ENCODE measurements at places on chromosomes 13 and 19.

GRCh38 chr19:11256189-11256588 is 6.1 kb downstream of the DOCK6 start:
- DNase-seq: peak; percentile 51

GRCh38 chr19:46950526-46951170 is 69.0 kb upstream of the NPAS1 start:
- no peak for DNase-seq

DNA sequence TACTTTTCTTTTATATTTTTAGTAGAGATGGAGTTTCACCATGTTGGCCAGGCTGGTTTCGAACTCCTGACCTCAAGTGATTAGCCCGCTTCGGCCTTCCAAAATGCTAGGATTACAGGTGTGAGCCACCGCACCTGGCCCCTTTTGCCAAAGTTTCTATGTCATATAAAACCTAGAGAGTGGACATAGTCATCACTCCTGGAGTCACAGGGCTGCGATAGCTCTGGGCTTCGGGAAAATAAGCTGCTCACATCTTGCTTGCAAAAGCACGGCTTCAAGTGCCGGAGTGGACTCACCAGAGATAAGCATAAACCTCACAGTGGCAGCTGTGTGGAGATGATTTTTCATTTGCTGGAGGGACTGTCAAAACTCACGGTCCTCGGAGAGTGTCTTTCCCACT is 171.2 kb downstream of the TEX29 start:
- no peak for DNase-seq

DNA sequence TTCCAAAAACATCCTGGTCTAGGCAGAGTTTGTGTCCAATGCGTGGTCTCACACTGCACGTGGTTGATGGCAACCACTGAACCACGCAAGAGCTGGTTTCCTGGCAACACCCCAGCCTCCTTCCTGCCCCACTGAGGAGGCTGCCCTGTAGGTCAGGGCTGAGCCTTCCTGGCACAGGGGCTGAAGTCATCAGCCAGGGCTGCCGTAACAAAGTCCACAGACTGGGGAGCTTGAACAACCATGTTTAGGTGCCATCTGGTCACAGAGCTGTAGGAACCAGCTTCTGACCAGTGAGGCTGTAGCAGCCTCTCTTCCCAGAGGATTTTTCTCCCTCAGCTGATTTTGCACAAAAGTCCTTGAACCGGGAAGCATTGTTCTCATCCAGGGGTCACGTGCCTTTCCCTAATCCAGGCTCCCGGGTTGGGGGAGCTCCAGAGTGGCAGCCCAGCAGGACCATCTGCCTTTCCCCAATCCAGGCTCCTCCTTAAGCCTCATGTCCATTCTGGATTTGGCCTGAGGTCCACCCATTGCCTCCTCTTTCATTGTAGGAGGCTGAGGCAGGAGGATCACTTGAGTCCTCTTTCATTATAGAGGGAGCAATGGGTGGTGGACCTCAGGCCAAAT is 53.9 kb downstream of the CHST8 start:
- no peak for DNase-seq

- no peak for DNase-seq
Observed at GRCh38 chr19:2615782-2616181, 86.7 kb downstream of the GNG7 start.

GRCh38 chr13:93226623-93227279 is at the start of gene GPC6:
TSS of gene GPC6 (plus strand) at chr13:93226807.
- peak; percentile 91 for DNase-seq

DNA sequence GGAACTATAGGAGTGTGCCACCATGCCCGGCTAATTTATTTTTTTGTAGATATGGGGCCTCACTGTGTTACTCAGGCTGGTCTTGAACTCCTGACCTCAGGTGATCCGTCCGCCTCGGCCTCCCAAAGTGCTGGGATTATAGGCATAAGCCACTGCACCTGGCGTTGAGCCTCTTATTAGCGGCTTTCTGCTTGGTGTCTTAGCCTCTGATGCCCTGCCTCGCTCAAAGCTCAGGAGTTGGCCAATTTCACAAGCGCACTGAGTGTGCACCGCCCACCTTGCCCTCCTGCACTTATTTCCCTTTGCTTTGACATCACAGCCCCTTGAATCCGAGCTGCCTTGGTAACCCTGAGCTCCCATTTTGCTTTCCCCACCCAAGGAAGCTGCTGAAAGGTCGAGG is 10.1 kb downstream of the YIPF2 start:
- no peak for DNase-seq

GRCh38 chr13:67859904-67860303 is 629.8 kb upstream of the PCDH9 start:
- DNase-seq: no peak

DNA sequence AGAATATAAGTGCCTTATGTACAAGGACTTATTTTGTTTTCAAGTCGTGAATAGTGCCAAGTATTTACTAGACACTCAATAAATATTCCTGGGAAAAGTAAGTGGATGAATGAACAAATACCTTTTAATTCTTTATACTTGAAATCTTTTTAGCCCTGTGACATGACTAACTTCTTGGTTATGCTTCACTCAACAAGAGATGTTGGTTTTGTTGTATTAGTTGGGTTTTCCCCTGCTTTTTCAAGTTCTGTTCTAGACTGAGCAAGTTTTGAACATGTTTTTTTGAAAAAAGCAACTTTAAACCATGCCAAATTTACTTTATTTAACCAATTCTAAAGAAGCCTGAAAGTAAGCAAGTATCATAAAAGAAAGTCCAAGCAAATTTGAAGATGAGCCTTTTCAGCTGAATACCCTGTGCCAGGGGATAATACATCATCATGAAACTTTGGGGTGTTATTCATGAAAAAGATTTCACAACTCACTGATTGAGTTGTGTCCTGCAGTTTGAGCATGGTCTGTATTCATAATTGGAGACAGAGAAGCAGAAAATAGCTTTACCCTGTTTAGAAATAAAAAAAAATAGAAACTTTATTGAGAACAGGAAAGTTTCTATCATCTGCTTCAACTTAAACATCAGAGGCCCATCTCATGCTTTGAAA is 11.1 kb downstream of the LMO7 start:
- no peak for DNase-seq

DNA sequence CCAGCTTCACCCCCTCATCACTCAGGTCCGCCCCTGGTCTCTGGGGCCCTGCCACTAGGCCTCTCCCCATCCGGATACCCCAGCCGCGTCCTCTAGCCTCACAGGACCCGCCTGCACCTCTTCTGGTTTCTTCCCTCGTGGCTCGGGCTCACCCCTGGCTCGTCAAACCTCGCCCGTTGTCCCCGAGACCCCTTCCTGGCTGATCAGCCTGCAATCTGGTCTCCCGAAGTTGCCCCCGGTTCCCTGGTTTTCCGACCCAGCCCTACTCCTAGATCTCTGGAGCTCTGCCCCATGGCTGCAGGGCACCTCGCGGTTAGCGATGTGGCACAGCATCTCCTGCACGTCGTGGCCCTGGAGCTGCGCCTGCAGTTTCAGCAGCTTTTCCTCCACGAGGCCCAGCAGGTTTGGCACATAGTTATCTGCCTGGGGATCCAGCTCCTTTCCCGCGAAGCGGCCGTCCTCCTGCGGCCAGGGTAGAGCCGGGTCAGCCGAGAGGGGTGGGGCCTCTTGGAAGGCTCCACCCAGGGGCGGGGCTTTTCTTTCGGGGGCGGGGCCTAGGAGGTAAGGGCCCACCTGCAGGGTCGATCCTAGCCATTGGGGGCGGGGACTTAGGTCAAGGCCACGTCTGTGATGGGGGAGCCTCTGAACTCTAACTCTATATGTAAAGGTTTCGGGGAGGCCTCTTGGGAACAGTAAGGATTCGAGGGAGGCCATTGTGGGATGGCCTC is 2.4 kb upstream of the RGL3 start:
- DNase-seq: no peak

DNA sequence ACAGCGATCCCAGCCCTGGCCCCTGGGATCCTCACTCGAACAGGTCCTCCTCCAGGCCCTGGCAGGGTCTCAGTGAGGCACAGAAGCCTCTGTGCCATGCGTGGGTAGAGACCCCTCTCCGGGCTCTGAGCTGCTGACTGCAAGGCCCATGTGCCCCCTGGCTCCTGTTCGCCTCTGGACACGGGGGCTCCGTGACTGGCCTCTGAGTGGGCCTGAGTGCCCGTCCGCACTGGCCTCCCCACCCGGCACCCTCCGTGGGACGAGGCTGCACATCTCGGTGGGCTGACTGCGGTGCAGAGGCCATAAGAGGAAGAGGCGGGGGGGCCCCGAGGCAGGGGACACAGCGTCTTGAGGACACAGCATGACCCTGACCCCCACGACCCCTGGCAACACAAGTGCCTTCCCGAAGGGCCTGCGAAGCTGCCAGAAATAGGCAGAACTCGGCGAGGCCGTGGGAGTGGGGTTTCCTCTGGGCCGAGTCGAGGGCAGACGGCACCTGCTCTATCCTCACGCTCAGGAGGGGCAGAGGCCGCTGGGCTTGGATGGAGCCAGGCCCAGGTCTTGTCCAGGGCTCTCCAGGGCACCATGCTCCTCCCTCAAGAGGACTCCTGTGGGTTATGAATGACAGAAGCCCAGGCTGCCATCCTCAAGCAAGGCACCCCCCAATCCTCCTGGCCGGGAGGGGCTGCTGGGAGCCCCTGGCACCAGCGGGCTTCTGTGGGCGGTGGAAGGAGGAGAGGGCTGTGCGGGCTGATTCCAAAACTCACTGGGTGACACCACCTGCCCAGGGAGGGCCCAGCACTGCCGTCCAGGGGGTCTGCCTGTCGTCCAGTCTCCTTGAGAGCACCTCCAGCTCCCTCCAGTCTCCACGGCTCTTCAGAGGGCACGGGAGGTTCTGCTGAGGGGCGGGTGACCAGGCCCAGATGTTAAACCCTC is 52.6 kb downstream of the RASA3 start:
- DNase-seq: no peak

DNA sequence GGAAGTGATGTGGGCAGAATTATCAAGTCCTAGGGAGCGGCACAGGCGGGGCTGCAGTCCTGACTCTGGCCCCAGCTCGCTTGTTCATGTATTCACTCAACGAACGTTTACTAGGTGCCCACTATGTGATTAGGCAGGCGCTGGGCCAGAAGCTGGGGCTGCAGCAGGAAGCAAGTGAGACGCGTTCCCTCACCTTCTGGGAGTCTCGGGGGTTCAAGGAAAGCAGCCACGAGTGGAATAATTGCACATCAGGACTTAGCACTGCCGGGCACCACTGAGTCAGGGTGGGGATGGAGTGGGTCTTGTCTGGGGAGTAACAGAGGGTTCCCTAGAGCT is 2.5 kb upstream of the LMTK3 start:
- no peak for DNase-seq

DNA sequence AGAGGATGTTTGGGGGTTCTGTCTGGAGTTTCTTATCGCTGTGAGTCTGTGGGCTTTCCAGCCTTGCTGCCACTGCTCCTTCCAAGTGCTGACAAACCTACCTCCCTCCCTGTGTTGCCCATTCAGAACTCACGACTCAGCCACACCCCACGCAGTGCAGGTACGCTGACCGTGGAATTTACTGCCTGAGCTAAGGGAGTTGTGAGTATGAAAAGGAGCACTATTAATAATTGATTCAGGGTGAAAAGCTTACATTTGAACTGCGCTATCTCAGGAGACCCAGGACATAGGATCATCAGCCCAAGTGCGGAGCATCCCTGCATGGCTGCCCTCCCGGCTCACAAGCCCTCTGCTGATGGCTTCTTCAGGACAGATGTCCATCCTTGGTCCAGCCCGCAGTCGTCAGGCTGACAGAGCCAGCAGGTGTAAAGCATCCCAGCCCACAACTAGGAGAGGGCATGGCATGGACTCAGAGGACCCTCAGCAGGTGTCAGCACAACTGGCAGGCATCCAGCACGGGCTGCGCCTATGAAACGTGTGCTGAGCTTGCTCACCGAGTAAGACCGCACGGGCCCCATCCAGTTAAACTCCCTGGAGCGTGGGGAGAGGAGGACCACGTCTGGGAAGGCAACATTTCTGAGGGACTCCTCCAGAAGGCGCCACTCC is 244.0 kb downstream of the COL4A1 start:
- no peak for DNase-seq

DNA sequence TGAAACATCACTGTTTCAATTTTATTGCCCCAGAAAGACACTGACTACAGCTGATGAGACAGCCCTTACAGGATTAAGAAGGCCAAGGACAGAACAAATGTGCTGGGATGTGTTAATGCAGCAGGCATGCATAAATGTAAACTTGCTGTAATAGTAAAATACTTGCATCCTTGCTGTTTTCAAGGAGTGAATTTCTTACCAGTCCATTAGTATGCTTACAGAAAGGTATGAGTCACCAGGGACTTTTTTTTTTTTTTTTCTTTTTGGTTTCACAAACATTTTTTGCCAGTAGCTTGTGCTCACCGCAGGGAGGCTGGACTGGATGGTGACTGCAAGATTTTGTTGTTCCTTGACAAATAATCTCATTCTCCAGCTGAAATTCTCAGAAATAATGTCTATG is 55.1 kb downstream of the GPR180 start:
- no peak for DNase-seq

GRCh38 chr13:104872153-104872552 is 1663.3 kb downstream of the EFNB2 start:
- no peak for DNase-seq

DNA sequence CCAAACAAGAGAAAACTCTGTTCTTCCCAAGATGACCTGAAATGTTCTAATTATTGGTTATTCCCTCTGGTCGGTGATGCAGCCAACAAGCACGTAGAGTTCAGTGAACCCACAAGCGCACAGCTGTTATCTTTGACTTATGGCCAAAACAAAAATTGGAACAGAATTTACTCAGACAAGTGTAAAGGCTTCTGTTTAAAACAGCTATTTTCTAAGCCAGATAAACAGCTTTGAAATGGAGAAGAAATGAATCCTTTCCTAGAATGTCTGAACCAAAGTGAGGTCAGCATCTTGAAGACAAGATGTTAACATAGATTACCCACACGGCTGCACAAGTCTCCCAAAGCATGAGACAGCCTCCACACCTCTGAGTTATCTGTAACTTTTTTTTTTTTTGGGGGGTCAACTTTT is 669.2 kb downstream of the DIAPH3 start:
- DNase-seq: peak; percentile 21

DNA sequence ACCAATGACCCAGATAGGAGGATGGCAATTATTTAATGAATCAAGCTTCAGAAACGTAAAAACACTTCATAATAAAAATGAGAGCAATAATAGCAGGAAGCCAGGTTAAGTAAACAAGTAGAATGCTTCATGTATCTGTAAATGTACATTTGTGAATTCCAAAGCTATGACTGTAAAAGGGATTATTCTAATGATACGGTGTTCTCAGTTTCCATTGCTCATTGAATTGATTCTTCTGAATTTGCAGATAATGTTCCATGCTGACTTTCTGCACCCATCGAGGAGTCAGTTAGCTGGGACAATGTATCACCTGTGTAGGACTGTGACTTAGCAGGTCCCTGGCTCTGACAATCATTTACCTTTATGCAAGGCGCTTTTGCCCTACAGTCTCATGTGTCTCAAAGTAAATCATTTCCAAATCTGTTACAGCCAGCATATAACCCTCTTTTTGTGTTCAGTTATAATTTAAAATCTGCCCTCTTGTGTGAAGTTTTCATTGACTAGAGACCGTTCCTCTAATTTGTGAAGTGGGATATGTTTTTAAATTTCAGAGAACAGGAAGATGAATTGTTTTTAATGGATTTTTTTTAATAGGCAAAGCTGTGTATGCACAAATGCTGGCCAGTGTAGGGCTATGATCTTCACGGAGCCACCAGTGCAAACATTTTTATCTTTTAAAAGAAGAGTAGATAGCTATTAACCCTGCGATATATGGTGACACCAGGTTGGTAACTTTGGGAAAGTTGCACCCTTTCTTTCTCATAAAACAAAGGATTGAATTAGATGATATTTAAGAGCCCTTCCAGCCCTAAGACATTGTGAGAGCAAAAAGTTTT is 267.1 kb downstream of the KLF5 start:
- DNase-seq: peak; percentile 91

- peak; percentile 28 for DNase-seq
Observed at GRCh38 chr19:610801-611480, 21.3 kb downstream of the HCN2 start.
